NCI-H1092 treated with DMSO at 0.1 percent for 48 hours (cell line): ENCODE measurements at places on chromosomes 7 and 10.
A peak's percentile ranks its signal among the peaks of the same experiment; 100 is the strongest.

GRCh38 chr10:119409906-119410305, 132.6 kb downstream of the RGS10 start:
- DNase-seq: no peak

DNA sequence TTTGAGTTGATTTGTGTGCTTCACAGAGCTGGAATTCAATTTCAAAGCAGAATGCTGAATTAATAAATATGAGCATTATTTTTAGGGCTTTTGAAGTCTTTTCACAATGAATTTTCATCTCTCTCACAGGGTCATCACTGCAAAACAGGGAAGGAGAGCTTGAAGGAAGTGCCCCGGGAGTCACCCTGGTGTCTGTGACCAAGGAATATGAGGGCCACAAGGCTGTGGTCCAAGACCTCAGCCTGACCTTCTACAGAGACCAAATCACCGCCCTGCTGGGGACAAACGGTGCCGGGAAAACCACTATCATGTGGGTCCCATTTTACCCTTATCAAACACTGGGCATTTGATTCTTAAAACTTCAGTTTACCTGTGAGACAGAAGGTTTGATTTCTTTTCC, 217.7 kb downstream of the ABCA13 start:
- no peak for DNase-seq

- DNase-seq: no peak
Measured at GRCh38 chr7:134246761-134247160, 70.0 kb downstream of the SLC35B4 start.

DNA sequence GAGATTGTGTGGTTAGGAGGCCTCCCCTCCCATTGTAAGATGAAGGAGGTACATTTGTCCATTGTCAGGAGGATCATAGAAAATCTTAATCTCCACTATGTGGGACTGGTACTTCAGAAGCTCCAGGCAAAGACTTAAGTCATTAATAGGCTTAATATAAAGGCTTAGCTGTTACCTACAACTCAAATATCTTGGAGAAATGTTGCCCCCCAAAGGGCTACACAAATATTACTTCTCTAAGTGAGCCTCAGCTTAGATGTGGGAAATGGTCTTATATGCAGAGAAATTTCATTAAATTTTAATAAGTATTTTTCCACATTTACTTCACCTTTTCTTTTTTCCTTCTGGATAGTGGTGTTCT, 27.2 kb downstream of the TAS2R41 start:
- DNase-seq: no peak

GRCh38 chr10:70784471-70784870, 706 bp downstream of the TBATA start:
- DNase-seq: no peak

DNA sequence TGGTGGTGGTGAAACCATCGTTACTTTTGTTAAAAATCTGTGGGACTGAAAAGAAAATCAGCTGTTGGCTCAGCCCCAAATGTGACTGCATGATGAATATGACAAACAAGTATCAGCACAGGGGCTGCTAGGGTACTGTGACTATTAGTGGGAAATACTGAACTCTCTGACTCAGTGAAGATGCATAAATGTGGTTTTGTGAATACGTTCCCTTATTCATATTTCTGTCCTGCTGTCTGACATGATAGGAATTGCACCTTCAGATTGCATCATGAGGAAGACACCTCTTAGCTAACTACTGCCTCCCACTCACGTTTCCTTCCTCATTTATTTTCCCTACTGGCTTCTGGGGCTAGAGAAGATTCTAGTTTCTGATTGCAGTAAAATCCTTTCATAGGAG, 1.4 kb downstream of the CLEC5A start:
- DNase-seq: no peak

- no peak for DNase-seq
Measured at GRCh38 chr7:77473229-77474005, 57.3 kb upstream of the GSAP start.

- DNase-seq: no peak
Measured at GRCh38 chr7:128255271-128255670, 14.2 kb downstream of the LEP start.

GRCh38 chr10:21076381-21076780, 179.3 kb upstream of the NEBL start:
- DNase-seq: no peak

- DNase-seq: no peak
Measured at GRCh38 chr10:110398419-110399105, 93.8 kb upstream of the SMNDC1 start.

GRCh38 chr10:92901819-92902251, 53.5 kb downstream of the EXOC6 start:
- DNase-seq: no peak

DNA sequence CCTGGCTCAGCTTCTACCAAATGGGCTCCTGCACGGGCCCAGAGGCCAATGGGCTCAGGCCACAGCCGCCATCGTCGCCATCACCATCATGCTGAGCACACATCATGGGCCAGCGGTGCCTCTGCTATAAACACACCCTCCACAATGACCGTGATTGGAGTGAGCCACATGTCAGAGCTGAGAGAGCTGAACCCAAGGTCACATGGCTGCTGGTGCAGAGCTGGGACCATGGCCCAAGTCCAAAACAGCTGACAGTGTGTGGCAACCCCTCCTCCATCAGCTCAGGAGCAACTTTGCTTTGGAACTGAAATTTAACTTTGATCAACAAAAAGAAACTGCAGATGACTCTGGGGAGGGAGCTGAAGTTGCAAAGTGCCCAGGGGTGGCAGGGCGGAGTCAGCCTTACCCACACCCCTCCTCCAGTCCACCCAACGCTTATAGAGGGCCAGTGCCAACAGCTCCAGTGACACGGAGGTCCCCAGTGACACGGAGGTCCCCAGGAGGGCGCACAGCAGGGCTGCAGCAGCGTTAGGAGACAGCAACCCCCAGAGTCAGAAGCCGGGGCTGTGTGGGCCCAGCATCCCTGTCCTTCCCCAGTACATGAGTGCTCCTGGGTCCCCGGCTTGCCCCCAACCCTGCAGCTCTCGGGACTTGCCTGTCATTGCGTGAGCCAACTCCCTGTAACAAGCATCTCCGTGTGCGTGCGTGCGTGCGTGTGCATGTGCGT, 249.6 kb downstream of the ELFN1 start:
- DNase-seq: no peak

- DNase-seq: peak; percentile 82
Measured at GRCh38 chr10:68955832-68956532, at the start of gene DDX21. TSS of gene DDX21 (plus strand) at chr10:68956170. CDS start at chr10:68956226, 56 bp downstream.

- no peak for DNase-seq
Measured at GRCh38 chr10:90180886-90181691, 479.7 kb downstream of the KIF20B start.

- DNase-seq: no peak
Measured at GRCh38 chr7:144487901-144488300, 84.4 kb upstream of the NOBOX start.
